T-cell (primary cell): ENCODE measurements at places on chromosomes 4 and X. TPM values are rescaled to one million over a fixed set of nuclear protein-coding genes. Genes with fewer than 3 reads are reported as not detected.

- no peak for DNase-seq
Observed at GRCh38 chr4:79657379-79657778, 249.4 kb upstream of the GK2 start.

GRCh38 chr4:181676546-181676945 is 566.7 kb upstream of the TENM3 start:
- DNase-seq = no peak

DNA sequence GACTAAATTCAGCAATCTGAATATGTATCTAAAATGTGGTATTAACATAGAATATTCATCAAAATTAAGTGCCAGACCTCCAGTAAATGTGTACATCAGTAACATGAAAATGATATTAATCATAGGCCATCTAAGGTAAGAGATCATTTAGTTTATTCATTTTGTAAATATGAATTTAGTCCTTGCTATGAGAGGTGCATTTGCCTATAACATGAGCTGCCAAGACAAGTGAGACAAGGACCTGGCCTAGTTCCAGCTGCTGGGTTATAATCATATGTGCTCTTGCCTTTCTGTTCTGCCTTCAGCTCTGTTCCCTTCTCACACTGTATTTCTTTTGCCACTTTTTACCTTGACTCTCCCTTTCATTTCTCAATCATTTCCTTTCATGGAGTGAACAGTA is 160.0 kb downstream of the STIM2 start:
- DNase-seq = no peak

DNA sequence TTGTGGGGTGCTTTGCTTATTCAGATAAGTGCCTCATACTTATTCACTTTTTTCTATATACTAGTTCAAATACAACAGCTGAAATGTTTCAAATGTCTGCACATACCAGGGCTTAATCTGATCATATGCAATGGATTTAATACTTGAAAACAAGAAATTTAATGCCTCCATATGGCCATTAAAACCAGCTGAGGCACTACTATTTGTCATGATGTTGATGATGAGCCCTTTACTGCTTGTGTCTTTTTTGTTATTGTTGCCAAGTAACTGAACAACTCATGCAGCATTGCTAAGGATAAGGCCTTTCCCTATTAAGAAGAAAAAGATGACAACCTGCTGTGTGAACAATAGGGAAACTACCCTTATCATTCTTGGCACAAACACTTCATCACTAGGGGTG is 52.5 kb downstream of the MAGEB10 start:
- no peak for DNase-seq

- DNase-seq = peak; percentile 46
Observed at GRCh38 chrX:15143050-15143824, 126.6 kb downstream of the ASB9 start.

- DNase-seq = peak; percentile 63
Observed at GRCh38 chrX:47380268-47380667, 9.9 kb downstream of the ZNF157 start.

DNA sequence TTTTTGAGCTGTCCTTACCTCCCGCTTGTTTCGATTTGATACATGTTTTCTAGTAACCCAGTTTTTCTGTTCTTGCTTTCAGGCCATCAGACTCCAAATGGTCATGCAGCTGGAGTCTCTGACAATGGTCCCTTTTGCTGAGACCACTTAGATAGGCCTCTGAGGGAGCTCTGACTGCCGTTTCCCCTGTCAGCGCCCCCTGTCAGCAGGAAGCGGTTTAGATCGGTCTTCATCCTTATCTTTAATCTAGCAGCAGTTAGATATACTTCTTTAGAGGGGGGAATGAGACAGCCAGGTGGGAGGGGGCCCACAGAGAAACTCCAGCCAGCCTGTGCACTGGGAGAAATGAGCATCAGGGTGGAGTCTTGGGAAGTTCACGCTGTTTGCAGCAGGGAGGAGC is 457.9 kb downstream of the GPAT3 start:
- no peak for DNase-seq

GRCh38 chr4:112848911-112849310 is 200.5 kb upstream of the ANK2 start:
- DNase-seq = no peak

The FMR1NB gene
- total RNA-seq = not detected

The ADH7 gene
- not detected for total RNA-seq

The AKAP14 gene
- not detected for total RNA-seq
